ENCODE measurements at places on chromosomes 6 and 20.

GRCh38 chr20:1897965-1898464 lies 2.8 kb downstream of the SIRPA start:
- DNase-seq: peak; percentile 70

- no peak for DNase-seq
Measured at GRCh38 chr6:37531026-37531425, 31.3 kb upstream of the CCDC167 start.

GRCh38 chr20:5691918-5692618 lies 58.1 kb upstream of the SHLD1 start:
- peak; percentile 74 for DNase-seq

DNA sequence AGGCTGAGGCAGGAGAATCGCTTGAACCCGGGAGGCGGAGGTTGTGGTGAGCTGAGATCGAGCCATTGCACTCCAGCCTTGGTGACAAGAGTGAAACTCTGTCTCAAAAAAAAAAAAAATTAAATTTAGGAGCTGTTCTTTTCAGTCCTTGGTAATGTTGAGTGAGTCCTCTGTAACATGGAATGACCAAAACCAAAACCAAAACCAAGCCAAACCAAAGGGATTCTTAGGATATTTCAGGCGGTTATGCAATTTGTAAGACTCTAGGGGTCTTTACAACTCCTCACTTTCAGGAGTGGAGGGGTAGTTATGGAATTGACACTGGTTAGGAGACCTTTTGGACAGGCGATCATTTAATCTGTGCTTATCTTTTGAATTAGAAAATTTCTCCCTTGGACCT lies 15.8 kb downstream of the TIAM2 start:
- DNase-seq: no peak

GRCh38 chr20:18886756-18887155 lies 73.2 kb downstream of the SCP2D1 start:
- no peak for DNase-seq

GRCh38 chr6:68727699-68728098 lies 92.6 kb downstream of the ADGRB3 start:
- no peak for DNase-seq

- DNase-seq: no peak
Measured at GRCh38 chr6:16472349-16473069, 234.1 kb downstream of the GMPR start.

DNA sequence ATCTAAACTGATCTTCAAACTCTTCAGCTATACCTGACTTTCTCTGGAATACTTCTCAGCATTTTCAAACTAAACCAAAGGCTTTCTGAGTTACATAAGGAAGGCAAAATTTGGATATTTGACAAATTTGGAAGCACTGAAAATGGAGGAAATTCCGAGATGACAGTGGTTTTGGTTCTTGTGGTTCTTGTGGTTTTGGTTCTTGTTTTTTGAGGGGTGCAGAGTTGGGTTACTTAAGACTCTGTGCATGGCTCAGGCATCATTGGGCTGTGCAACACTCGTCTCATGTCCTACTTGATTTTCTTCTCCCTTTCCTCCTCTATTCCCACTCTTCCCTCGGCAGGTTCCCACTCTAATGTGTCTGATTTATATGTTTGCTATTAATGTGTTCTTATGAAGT lies 78.0 kb downstream of the SLC22A3 start:
- no peak for DNase-seq

DNA sequence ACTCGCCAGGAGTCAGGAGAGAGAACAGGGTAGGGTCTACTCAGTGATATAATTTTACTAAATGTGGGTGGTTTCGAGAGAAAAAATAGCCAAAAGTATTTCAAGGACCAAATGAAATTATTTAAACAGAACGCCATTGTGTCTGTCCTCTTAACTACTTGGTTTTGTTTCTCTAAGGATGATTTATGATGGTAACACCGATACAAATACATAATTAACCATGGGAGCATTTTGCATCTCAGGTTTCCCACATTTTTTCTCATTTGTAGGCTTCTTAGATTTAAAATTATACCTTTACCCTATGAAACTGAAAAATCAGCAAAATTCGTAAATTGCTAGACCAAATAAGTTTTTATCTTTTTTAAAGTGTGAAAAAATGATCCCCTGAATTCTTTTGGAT lies 188.2 kb downstream of the ZFP64 start:
- no peak for DNase-seq

DNA sequence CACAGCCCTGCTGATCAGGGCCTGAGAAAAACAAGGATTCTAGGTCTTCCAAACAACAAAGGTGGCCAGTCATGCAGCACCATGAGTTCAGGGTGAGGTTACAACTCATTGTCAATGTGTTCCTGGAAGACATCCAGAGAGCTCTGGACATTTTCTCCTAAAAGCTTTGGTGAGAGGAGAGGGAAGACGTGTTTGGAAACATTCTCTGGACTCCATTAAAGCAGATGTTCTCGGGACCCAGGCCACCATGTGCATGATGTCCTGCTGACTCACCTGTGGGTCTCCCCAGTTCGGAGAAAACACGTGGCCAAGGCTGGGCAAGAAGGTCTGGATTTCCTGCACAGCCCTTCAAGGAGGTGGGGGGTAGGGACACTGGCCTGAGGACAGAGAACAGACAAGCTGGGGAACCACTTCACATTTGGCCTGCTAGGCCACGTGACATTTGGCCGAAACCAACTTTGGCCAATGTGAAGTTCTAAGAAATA lies 61.6 kb downstream of the KCNB1 start:
- no peak for DNase-seq

DNA sequence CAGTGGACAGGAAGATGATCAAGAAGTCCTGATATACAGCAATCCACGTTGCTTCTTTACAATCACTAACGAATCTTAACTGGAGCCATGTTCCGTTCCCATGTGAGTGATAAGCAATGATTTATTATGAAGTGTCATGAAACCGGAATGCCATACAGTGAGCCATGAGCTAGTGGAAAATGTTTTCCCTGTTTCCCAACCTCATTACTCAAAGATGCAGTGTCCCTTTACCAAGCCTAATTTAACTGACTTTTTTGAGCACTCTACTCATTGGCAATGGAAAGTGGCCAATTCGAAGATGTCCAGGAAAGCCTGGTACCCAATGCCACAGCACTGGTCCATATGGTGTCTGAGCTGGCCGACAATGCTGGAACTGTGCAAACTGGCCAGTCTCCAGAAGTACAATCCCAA lies 148.3 kb downstream of the ZNF217 start:
- DNase-seq: no peak

DNA sequence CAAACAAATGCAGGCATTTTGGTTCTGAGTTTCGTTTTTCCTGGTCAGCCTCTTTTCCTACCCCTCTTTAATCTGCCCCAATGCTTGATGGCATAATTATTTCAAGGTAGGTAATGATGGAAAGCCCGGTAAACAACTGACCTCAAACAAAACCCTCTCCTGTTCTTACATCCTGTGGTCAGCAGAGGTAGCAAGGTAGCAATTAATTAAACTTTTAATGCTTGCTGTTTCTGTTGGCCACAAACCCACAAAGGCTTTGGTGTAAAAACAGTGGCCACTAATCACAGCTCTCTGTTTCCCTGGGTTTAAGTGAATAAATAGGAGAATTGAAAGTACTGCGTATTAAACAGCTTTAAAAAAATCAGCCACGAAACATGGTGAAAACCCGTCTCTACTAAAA lies 261.5 kb upstream of the SOX4 start:
- no peak for DNase-seq

- DNase-seq: no peak
Measured at GRCh38 chr6:3386374-3386857, 70.4 kb downstream of the SLC22A23 start.

DNA sequence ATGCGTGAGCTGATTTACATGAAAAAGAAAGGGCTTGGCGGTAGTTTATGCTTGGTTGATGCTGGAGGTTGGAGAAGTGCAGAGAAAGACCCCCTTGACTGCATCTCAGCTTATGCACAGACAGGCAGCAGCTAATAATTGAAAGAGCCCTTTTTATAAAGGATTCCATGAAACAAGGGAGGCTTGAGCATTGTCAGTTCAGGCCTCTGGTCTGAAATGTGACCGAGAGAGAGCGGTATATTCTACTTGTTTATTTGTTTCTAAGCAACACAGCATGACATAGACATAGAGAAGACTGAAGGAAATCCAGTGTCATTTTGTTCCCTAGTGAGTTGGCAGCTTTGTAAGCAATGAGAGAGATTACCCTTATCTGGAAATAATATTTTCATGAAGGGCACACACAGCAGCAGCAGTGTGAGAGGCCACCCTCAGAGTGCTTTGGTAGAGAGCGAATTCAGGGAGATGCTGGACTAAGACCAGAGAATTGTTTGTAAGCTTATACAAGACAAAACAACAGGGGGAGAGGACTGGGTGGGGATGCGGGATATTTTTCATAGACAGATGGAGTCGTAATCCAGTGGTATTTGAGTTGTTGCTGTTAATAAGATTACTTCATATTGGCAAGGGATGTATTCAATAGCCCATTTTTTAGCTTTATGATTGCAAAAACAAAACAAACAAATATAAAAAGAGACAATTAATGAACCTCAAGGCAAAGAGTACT lies 34.6 kb upstream of the LAMA2 start:
- DNase-seq: no peak

GRCh38 chr20:5596401-5597193 lies 153.6 kb upstream of the SHLD1 start:
- DNase-seq: no peak

- DNase-seq: no peak
Measured at GRCh38 chr6:119542037-119542436, 192.5 kb upstream of the MAN1A1 start.

- no peak for DNase-seq
Measured at GRCh38 chr6:134810402-134810801, 139.5 kb downstream of the ALDH8A1 start.

GRCh38 chr6:10268611-10269310 lies 146.1 kb downstream of the TFAP2A start:
- DNase-seq: no peak

GRCh38 chr6:127115084-127115655 lies 3.3 kb upstream of the RSPO3 start:
- no peak for DNase-seq

GRCh38 chr6:155126727-155127439 lies 131.8 kb downstream of the TIAM2 start:
- DNase-seq: peak; percentile 42

GRCh38 chr6:140181876-140182275 lies 807.4 kb upstream of the CITED2 start:
- no peak for DNase-seq

DNA sequence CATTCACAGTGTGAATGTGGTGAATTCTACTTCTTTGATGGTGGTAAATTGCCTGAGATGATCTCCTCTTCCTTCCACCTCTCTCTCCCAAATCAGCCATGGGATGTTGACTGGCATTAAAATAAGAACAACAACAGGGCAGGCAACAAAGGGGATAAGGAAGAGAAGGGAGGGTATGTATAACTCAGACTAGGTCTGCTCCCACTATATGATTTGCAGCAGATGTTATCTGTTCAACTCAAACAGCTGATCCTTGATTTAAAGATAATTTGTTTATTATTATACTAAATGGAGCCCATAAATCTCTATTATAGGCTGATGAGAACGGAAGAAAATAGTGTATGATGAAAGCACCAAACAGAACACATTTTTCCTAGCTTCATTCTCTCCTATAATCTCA lies 262.0 kb downstream of the BTBD3 start:
- DNase-seq: no peak

GRCh38 chr20:62427172-62428001 lies at the start of gene RBBP8NL:
TSS of gene RBBP8NL (minus strand) at chr20:62427539. CDS start at chr20:62419647, 7,892 bp downstream.
- DNase-seq: no peak

DNA sequence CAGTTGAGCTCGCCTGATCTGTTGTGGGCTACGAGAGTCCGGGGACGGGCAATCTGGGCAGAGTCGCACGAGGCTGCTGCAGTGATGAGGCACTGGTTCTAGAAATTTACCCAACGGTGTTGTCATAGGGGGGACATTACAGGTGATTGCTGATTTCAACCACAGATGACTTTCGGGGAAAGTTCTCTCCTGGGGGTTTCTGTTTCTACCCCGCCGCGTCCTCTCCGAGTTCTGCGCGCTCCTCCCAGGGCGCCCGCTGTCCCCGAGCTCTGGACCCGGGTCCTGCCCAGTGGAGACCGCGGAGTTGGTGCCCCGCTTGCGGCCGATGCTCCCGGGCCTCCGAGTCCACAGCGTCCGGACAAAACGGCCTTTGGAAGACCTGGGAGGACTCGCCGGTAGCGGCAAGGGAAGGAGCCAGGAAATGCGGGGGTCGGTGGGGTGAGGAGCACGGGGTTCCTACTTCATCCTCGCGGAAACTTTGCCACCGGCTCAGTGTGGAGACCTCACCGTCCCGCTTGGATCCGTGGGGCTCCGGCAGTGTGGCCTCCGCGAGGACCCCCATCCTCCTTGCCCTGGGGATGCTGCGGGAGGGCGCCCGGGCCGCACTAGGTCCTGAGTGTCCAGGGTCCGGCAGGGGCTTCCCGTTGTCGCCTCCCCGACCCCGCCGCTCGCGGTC lies 12.3 kb upstream of the RAET1L start:
- DNase-seq: no peak

- DNase-seq: no peak
Measured at GRCh38 chr6:29014729-29015608, 9.9 kb upstream of the ZNF311 start.

DNA sequence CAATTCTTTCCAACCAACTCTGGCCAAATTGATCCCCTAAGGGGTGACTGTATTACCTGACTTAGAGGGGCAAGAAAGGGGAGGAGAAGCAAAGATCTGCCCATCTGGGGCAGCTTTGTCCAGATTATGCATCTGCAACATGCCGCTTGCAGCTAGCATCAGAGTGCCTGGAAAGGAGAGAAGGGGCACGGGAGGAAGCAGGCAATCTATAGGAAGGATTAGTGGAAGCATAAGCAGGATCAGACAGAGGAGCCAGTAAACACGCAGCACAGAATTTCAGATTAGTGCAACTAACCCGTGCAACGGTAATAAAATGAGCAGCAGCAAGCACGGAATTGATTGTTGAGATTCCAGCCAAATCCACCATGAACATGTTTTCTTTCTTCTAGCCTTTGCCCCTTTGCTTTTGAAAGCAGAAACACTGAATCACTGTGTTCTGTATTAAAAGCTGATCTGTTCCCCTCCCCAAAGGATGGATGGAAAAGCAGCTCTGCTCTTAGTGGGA lies 643.6 kb upstream of the CHD6 start:
- DNase-seq: no peak

GRCh38 chr20:4666001-4666479 lies 55.7 kb upstream of the PRND start:
- DNase-seq: no peak

DNA sequence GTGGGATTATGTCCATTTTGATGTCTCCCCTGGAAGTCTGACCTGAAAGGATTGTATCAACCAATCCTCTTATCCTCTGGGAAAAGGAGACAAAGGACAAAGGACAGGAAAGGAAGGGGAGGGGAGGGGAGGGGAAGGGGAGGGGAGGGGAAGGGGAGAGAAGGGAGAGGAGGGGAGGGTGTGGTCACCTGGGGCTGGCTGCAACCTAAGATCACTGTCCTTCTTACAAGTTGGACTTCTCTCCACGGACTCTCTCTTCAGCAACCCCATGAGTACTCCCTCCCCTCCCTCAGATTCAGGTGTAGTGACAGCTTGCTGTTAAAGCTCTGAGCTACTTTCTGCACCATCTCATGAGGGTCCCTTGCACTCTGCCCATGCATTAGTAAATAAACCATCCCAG lies 58.9 kb upstream of the KLHL31 start:
- no peak for DNase-seq

GRCh38 chr6:163998496-163998895 lies 584.0 kb downstream of the QKI start:
- no peak for DNase-seq
